ENCODE measurements at places on chromosomes 6 and 20.
A peak's percentile ranks its signal among the peaks of the same experiment; 100 is the strongest.

DNA sequence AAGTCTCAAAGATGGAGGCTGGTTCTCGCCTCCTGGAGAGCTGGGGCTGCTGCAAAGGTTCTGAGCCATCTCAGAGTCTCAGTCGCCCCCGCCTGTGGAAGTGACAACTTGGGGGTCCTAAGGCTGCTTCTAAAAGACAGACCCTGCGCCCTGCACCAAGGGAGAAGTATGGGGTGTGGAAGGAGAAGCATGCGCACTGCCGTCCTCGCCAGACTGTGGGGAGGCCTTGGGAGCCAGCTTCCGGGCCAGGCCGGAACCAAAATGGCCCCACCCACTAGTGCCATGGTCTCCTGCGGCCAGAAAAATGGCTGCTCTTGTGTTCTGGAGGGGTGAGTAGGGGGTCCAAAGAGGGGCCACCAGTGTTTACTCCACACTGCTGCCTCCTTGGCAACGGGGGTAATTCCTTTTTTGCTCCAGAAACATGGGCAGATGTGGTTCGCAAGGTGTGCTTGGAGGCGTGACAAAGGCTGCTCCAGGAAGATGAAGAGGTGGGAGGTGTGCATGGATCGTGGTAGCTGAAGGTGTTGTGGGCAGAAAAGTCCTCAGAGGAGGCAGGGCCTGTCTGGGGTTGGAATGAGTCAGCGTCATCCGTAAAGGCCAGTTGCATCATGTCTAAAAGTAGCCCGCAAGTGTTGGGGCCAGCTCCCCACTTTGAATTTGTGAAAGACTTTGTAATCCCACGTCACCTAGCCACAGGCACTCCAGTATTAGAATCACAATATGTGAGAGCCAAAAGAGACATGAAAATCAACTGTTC lies 329.8 kb upstream of the SOX4 start:
- peak; percentile 2 for DNase-seq

DNA sequence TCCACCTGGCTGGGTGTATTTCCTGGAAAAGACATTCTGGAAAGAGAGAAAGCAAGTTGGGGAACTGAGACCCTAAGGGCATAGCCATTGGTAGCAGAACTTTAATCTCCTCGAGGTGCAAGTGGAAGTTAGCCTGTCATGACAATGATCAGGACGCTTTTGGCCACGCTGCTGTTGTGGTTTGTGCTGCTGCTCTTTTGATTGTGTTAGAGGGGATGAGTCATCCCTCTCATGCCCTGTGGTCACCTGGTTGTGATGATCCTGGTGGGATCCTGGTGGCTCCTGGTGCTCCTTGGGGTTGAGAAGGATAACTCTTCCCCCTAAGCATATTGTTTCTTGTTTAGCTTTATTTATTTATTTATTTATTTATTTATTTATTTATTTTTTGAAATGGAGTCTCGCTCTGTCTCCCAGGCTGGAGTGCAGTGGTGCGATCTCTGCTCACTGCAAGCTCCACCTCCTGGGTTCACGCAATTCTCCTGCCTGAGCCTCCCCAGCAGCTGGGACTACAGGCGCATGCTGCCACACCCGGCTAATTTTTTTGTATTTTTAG lies 350.3 kb downstream of the KIF16B start:
- no peak for DNase-seq

DNA sequence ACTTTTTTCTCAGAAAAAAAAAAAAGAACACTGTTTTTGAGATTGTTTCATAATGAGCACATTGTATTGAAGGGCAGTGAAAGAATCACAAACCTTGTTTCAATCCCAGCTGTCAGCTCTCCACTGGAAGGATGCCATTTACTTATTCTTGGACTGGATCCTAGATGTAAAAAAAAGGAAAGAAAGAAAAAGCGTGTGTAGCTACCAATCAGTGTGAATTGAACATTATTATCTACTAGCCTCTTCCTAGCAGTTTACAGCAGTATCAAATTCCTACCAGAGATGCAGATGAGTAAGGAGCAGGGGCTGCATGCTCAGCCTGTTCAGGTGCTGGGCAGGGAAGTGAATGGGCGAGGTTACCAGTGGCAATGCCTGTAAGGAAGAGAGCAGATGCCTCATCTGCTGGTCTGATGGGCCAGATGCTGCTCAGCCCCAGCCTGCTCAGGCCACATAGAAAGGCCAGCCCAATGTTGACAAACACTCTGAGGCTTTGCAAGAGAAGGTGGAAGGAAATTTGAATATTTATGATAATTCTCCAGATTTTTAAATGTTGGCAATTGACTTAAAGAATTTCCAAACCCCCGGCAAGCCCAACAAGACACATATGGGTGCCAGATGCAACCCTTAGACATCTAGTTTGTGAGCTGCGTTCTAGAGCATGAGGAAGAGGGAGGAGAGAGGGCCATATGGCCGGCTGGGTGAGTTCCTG lies 189.5 kb downstream of the IBTK start:
- DNase-seq = no peak

GRCh38 chr6:28251661-28252008 lies 434 bp downstream of the ZKSCAN4 start:
- peak; percentile 65 for DNase-seq

GRCh38 chr20:2873747-2874041 lies 413 bp downstream of the PTPRA start:
- DNase-seq = no peak

- no peak for DNase-seq
Measured at GRCh38 chr20:40006168-40006860, 682.7 kb downstream of the MAFB start.

DNA sequence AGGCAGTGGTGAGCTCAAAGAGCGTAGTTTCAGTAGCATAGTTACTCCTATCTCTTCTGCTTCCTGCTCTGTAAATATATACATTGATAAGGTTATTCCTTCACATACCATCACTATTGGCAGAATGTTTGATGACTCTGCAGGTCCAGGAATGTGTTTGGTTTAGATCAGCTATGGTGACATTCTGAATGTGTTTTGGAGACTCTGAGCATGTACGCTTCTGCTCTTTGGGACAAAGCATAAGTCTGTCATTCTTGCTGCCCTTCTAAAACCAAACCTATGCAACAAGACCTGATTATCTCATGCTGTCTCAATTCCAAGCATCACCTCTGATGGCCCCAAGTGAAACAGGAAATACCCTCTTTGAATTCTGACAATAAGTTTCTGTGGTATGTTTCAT lies 1074.3 kb downstream of the KIF16B start:
- no peak for DNase-seq

DNA sequence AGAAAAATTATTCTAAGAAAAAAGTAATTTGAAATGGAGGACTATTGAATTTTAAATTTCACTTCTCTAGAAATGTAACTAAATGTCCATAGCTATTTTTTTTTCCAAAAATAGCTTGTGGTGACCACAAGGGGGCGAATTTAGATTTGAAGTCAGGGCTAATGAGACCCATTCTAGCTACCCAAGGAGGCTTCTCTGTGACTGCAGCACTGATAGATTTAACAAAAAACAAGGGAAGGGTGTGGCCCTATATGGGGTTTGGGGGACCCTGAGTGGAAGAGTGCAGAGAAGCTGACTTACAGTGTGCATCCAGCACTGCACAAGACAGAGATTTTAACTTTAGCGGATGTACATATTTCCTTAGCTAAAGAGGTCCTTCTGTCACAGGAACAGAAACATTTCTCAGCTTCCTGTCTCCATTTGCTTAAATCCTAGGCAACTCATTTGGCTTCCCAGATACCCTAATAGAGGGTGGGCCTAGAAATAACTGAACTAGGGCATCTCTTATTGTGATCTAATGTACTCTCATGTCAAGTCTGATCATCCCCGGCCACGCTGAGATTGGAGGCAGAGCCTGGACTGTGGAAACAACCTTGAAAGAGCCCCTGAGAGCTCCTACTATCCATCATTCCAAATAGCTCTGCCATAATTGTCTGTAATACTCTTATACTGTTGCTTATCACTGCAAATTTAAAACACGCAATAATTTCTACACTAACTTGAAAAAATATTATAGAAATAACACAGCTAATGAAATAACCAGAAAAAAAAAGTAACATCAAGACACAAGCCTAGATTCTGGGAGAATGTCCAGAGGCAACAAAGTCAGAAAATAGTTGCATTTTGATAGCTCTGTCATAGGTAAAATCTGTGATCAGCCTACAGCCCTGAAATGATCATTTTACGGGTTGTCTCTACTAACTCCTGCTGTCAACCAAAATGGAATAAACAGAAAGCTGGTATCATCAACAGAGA lies 93.6 kb downstream of the SNAP91 start:
- peak; percentile 27 for DNase-seq

GRCh38 chr20:59575216-59575615 lies 29.1 kb upstream of the PHACTR3 start:
- no peak for DNase-seq

DNA sequence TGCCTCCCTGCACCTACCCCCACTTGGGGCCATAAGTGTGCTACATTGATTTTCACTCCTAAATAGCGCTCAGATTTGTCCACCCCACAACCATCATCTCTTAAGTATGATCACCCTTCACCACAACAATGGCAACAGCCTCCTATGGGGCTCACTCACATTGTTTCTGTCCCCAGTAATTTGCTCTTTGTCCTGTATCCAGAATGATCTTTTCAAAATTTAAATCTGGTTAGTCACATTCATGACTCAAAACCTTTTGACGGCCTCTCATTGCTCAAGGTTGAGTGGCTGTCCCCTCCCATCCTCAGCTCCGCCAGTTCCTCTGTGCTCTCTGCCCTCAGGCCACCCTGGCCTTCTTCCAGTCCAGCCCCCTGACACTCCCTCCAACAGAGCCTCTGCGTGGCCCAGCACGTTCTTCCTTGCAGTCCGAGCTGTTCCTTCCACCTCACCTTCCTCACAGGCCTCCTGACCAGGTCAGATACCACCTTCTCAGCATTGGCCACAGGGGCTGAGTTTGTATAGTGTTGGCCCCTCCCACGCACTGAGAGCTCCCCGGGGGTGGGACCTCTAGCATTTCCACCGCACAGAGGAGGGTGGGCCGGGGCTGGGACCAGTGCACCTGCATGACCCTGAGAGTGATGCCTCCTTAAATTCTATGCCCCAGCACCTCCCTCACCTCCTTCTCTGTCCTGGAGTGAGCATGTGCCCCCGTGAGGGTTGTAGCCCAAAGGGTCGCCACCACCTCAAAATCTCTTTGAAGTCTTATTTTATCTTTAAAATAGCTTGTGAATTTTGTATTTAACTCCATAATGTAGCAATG lies 2.4 kb upstream of the PPP1R3G start:
- no peak for DNase-seq

DNA sequence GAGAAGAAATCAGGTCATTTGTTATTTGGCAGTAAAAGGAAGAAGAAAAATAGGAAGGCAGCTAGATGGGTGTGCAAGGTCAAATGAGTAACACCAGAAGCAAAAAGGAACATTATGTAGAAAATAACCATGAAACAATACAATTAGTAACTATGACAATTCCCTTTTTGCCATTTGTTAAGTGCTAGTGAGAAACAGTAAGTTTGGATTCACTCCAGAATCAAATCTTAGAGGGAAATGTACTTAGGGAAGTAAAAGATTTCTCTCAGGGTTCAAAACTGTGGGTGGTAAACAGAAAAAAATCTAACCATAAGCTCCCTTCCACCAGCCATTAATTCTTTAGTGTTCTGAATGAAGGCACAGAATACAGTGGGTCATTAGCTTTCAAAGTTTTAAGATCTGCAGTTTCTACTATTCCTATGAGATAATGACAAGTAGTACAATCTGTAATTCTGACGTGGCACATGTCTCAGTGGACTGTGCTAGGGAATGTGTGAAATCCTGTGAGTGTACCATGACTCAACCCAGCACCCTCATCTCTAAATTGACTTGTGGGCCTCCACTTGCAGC lies 17.1 kb downstream of the REPS1 start:
- DNase-seq = no peak

GRCh38 chr6:16883414-16883813 lies 122.2 kb upstream of the ATXN1 start:
- no peak for DNase-seq

DNA sequence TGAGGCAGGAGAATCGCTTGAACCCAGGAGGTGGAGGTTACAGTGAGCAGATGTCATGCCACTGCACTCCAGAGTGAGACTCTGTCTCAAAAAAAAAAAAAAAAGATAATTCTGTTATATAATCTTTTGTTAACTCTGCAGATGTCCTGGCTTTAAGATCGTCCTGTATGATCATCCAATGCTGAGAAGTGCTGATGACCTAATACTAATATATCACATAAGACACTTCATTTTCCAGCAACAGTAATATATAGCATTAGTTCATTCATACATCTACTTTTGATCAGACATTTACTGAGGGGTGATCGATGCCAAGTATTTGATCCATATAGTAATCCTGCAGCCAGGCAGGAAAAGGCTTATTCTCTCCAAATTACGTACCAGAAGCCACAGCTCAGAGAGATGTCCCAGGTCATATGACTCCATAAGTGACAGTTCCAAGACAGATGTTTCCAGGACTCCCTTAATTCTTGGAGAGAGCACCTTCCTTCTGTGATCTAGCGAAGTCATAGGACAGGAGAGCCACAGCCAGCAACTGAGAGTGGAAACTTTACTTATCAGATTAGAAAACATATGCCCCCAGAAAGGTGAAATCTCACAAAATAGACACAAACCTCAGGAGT lies 60.7 kb downstream of the SHLD1 start:
- no peak for DNase-seq

DNA sequence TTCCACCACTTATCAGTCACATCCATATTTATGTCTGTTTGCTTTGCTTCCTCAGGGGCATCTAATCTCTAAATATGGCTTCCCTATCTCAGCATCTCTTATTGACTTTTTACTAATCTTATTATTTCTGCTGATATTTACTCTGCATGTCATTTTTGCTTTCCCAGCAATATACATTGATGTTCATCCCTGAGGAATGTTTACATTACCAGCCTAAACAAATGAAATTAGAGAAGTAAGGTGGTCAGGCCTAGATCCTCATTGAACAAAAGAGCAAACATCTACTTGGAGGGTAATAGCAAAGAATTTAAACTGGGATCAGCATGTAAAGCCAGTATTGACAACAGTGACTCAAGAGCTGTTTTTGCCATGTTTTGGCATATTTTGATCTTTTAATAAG lies 546.4 kb downstream of the MMUT start:
- no peak for DNase-seq

DNA sequence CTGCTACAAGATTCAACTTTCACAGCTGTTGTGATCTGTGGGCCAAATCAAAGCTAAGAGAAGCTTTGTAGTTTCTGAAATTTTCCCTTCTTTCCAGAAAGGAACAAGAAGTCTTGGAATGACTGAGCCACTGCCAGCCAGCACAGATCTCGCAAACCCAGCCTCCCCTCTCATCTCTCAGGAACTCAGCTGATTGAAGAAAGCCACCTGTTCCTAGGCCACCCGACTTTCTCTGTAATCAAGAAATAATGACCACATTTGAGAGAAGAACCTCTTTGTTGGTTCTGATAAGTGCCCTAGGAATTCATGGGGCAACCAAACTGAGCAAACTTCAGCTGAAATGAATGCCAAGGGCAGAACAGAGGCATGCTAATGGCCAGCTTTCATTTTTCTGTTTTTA lies 61.7 kb downstream of the HDGFL1 start:
- DNase-seq = no peak

- no peak for DNase-seq
Measured at GRCh38 chr6:163008626-163009025, 280.9 kb downstream of the PACRG start.

- DNase-seq = no peak
Measured at GRCh38 chr6:109892451-109893435, 85.4 kb upstream of the GPR6 start.
